ENCODE measurements at places on chromosomes 11 and 22. TPM values are rescaled to one million over a fixed set of nuclear protein-coding genes. Genes with fewer than 3 reads are reported as not detected.

Gene DGCR8
- total RNA-seq = 33.2 TPM

Gene OR8J1
- not detected for total RNA-seq

Gene APOL4
- 0.37 TPM for total RNA-seq

Gene CRYBB2
- not detected for total RNA-seq

Gene CATSPERZ
- total RNA-seq = 0.50 TPM

Gene OVOL1
- not detected for total RNA-seq

Gene OR52N4
- not detected for total RNA-seq

Gene MCHR1
- total RNA-seq = 0.13 TPM

Gene XKR3
- 0.06 TPM for total RNA-seq

Gene NRIP3
- total RNA-seq = 15.2 TPM

Gene RELT
- total RNA-seq = 1.8 TPM

Gene BUD13
- total RNA-seq = 13.7 TPM

Gene TMEM109
- 31.3 TPM for total RNA-seq

Gene EIF3M
- 255 TPM for total RNA-seq

Gene FREY1
- total RNA-seq = 0.44 TPM

Gene OR8A1
- total RNA-seq = not detected

Gene SC5D
- total RNA-seq = 38.4 TPM

Gene TPBGL
- total RNA-seq = not detected

Gene SDHAF2
- total RNA-seq = 42.9 TPM

Gene INTS4
- total RNA-seq = 30.0 TPM

Gene CPSF7
- total RNA-seq = 12.6 TPM

Gene PITPNM1
- total RNA-seq = 41.4 TPM

Gene LAYN
- total RNA-seq = 27.1 TPM

Gene PLA2G6
- total RNA-seq = 14.4 TPM

Gene ARAP1
- total RNA-seq = 81.2 TPM

Gene HTR3A
- total RNA-seq = not detected

Gene GRAP2
- not detected for total RNA-seq

Gene OR4A5
- not detected for total RNA-seq

Gene MAPK8IP2
- 0.13 TPM for total RNA-seq

Gene OR52E6
- not detected for total RNA-seq

Gene MYOD1
- total RNA-seq = not detected

Gene LARGE2
- total RNA-seq = not detected

Gene MS4A1
- not detected for total RNA-seq

Gene OR51E1
- not detected for total RNA-seq

Gene DNAJB7
- not detected for total RNA-seq

Gene A4GALT
- 33.6 TPM for total RNA-seq

Gene SYCE3
- not detected for total RNA-seq

Gene ATL3
- 222 TPM for total RNA-seq

Gene LUZP2
- 0.12 TPM for total RNA-seq

Gene FAM180B
- not detected for total RNA-seq

Gene PDGFB
- 1.1 TPM for total RNA-seq

Gene APLNR
- total RNA-seq = 0.66 TPM

Gene CNTF
- total RNA-seq = 0.92 TPM

Gene THRSP
- not detected for total RNA-seq

Gene SLC25A18
- not detected for total RNA-seq

Gene RTN4RL2
- total RNA-seq = not detected

Gene MAJIN
- not detected for total RNA-seq

Gene DGCR6L
- 65.3 TPM for total RNA-seq

Gene TMEM191C
- total RNA-seq = 3.0 TPM

Gene ABCC8
- total RNA-seq = not detected

Gene OR52M1
- total RNA-seq = not detected

Gene PDE3B
- 2.4 TPM for total RNA-seq

Gene LDHAL6A
- not detected for total RNA-seq

Gene MFRP
- not detected for total RNA-seq

Gene TMEM9B
- total RNA-seq = 53.2 TPM

Measured in aortic smooth muscle cell (primary cell).